ENCODE measurements at places on chromosomes 11 and 22. TPM values are rescaled to one million over a fixed set of nuclear protein-coding genes. Genes with fewer than 3 reads are reported as not detected.

Gene SAC3D1
- total RNA-seq: 9.4 TPM

Gene GRK3
- 8.5 TPM for total RNA-seq

- H3K4me3 ChIP-seq: no peak overlapping the region
- H3K4me1 ChIP-seq: no peaks in the 10 kb centered on the region
- H3K27ac ChIP-seq: no peak overlapping the region
Measured at GRCh38 chr11:58659910-58660570, 37.6 kb downstream of the CNTF start.

GRCh38 chr11:26730414-26731083, 8.7 kb upstream of the SLC5A12 start:
- H3K27ac ChIP-seq: no peak overlapping the region
- H3K36me3 ChIP-seq: no peaks in the 10 kb centered on the region
- H3K27me3 ChIP-seq: no peaks in the 10 kb centered on the region
- no peak overlapping the region for H3K4me3 ChIP-seq
- no peaks in the 10 kb centered on the region for H3K4me1 ChIP-seq

DNA sequence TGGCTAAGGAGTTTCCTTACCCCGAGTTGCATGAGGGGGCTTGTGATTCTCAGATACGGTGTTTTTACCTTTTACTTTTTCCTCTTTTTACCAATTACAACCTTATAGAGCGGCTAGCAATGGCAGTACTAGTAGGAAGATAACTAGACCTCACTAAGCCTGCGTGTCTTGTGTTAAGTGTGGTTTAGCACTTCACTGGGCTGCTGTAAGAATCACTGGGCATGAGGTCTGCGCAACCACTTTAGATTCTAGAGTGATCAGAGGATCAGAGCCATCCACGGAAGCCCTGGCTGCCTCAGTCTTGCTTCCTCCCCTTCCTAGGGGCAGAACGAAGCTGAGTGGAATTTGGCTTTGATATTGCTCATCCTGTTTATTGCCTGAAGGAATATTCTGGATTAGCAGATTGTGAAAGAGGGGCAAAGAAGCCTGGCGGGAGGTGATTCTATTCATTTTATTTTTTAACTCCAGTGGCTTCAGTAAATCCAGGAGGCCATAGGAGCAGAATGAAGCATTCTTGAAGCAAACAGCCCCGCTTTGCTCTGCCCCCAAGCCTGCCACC, 88.5 kb downstream of the GRAMD1B start:
- no peak for DNase-seq
- peaks cover 5% of the 10 kb centered on the region for H3K36me3 ChIP-seq
- H3K4me1 ChIP-seq: peaks cover 11% of the 10 kb centered on the region

DNA sequence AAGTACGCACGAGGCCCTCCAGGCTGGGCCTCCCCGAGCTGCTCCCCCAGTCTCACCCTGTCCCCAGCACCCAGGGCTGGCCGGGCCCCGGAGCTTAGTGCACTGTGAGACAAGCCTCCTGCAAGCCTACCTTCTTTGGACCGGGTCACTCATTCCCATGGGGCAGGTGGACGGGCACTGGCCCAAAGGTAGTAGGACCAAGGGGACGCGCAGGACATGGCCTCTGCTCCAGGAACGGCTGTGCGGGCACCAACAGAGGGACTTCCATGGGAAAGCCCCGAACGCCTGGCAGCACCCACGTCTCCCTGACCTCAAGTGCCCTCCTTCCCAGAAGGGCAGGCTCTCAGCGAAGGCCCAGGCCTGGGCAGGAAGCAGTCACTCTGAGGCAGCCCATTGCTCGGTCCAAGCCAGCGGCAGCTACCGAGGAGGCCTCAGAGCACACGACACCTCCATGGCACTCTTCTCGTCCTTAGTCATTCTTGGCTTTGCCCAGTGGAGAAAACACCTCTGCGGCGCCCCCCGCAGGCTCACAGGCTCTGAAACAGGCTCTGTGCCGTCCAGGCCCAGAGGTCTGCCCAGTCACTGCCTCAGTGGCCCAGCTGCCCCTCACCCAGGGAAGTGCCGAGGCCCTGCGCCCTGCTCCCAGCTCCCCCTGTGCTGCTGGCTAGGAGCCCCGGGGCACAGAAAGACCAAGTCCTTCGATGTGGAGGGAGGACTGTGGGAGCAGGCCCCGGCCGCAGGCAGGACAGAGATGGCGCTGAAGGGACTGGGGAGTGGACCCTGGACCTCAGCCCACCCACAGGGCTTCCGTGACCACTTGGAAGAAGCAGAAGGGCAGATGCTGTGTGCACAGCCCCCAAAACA, 3.8 kb downstream of the MOB2 start:
- peaks cover 21% of the 10 kb centered on the region for H3K4me1 ChIP-seq
- H3K4me3 ChIP-seq: no peak overlapping the region
- no peak overlapping the region for H3K27ac ChIP-seq
- H3K27me3 ChIP-seq: no peaks in the 10 kb centered on the region

- H3K27ac ChIP-seq: no peak overlapping the region
- no peaks in the 10 kb centered on the region for H3K27me3 ChIP-seq
- DNase-seq: peak; percentile 16
- no peak overlapping the region for H3K4me3 ChIP-seq
- peaks cover 7% of the 10 kb centered on the region for H3K4me1 ChIP-seq
Measured at GRCh38 chr11:76610371-76610770, 60.2 kb downstream of the LRRC32 start.

- H3K4me3 ChIP-seq: no peak overlapping the region
- no peaks in the 10 kb centered on the region for H3K27me3 ChIP-seq
- DNase-seq: no peak
- H3K4me1 ChIP-seq: peaks cover 85% of the 10 kb centered on the region
Measured at GRCh38 chr22:45314054-45314721, 4.5 kb downstream of the FAM118A start.
